ENCODE measurements at places on chromosomes 7 and 10.

DNA sequence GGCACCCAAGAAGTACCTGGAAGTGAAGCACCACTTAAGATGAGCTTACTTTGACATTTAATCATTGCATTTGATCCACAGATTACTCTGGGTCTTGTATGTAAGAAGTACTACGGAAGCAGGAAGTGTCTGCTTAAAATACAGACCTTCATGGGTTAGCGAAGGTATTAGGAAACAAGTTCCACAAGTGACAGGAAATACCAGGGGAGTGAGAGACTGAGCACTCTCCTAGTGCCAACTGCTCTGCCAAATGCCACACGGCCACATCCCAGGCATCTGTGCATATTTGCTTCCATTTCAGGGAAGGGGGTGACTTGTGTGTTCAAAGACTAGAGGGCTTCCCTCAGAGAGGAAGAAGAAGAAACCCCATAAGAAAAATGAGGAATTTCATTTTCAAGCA, 57.2 kb upstream of the ANK3 start:
- H3K27me3 ChIP-seq, result no peaks in the 10 kb centered on the region
- H3K4me3 ChIP-seq, result no peak overlapping the region
- DNase-seq, result no peak
- no peak overlapping the region for H3K27ac ChIP-seq
- H3K36me3 ChIP-seq, result no peaks in the 10 kb centered on the region
- peaks cover 5% of the 10 kb centered on the region for H3K4me1 ChIP-seq

- H3K27ac ChIP-seq, result no peak overlapping the region
- H3K36me3 ChIP-seq, result no peaks in the 10 kb centered on the region
- peaks cover 12% of the 10 kb centered on the region for H3K4me1 ChIP-seq
- no peak overlapping the region for H3K4me3 ChIP-seq
Observed at GRCh38 chr10:4083509-4084003, 298.5 kb upstream of the KLF6 start.

DNA sequence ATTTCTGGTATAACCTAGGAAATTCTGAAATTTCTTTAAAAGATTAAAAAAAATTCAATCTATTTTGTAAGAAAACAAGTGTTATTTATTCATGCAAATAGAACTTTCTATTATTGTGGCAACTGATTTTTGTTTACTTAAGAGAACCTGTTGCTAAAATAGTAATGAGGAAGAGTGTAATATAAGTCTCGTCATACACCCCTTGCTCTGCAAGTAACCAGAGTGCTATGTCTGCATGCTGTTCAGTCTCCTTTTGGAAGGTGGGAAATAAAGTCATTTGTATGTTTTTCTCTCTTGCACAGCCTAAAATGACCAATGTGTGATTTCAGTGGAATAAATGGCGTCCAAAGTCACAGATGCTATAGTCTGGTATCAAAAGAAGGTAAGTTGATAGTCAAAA, 41.3 kb downstream of the PHTF2 start:
- H3K4me1 ChIP-seq, result peaks cover 6% of the 10 kb centered on the region
- no peak overlapping the region for H3K27ac ChIP-seq
- DNase-seq, result no peak
- no peaks in the 10 kb centered on the region for H3K27me3 ChIP-seq

GRCh38 chr7:30987178-30987577, 23.4 kb downstream of the GHRHR start:
- no peak for DNase-seq
- no peaks in the 10 kb centered on the region for H3K36me3 ChIP-seq
- H3K4me3 ChIP-seq, result no peak overlapping the region
- no peak overlapping the region for H3K27ac ChIP-seq
- no peaks in the 10 kb centered on the region for H3K27me3 ChIP-seq
- peaks cover 7% of the 10 kb centered on the region for H3K4me1 ChIP-seq

DNA sequence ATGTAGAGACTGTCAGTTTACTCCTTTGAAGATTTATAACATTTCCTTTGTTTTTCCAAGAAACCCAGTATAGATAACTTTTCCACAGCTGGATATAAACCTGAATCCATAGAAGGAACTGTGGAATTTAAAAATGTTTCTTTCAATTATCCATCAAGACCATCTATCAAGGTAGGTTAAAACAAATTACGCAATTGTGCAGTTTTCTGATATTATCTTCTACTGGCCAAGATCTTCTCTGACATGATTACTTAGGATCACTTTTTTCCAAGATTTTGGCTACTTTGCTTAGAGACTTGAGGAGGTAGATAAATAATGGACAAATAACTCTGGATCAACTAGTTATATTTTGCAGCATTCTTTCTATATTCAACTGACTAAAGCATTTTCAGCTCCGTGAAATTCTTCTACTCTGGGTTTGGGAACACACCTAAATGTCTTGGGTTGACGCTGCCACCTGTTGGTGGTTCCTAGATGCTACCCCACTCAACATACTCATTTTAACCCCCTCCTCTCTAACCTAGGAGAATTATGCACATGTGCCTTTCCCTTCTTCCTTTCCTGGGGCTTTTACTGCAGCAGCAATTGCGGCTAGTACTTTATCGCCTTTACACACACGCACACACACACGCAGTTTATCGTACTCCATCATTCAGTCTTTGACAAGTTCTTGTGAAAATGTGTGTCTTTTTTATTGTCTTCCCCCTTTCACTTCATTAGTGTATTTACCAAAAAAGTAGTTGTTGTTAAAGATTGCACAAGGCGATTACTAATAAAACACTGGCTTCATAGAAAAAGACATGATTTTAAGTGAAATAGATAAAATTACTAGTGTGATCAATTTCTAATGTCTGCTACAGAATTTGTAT, 32.7 kb downstream of the ABCB5 start:
- no peaks in the 10 kb centered on the region for H3K4me1 ChIP-seq
- H3K27me3 ChIP-seq, result no peaks in the 10 kb centered on the region

GRCh38 chr10:45450866-45451265, 76.8 kb downstream of the ALOX5 start:
- no peak for DNase-seq
- no peaks in the 10 kb centered on the region for H3K27me3 ChIP-seq
- peaks cover 2% of the 10 kb centered on the region for H3K36me3 ChIP-seq
- H3K4me3 ChIP-seq, result no peak overlapping the region
- H3K27ac ChIP-seq, result no peak overlapping the region
- no peaks in the 10 kb centered on the region for H3K4me1 ChIP-seq

- H3K27ac ChIP-seq, result no peak overlapping the region
- no peaks in the 10 kb centered on the region for H3K27me3 ChIP-seq
- no peak overlapping the region for H3K4me3 ChIP-seq
- no peak for DNase-seq
Observed at GRCh38 chr10:111600772-111601171, 523.9 kb downstream of the ADRA2A start.

Data from left lung (tissue), 14 donors.